ENCODE measurements at places on chromosomes 3 and 15.

GRCh38 chr3:61268644-61269043 is 17.4 kb upstream of the FHIT start:
- no peak for DNase-seq

DNA sequence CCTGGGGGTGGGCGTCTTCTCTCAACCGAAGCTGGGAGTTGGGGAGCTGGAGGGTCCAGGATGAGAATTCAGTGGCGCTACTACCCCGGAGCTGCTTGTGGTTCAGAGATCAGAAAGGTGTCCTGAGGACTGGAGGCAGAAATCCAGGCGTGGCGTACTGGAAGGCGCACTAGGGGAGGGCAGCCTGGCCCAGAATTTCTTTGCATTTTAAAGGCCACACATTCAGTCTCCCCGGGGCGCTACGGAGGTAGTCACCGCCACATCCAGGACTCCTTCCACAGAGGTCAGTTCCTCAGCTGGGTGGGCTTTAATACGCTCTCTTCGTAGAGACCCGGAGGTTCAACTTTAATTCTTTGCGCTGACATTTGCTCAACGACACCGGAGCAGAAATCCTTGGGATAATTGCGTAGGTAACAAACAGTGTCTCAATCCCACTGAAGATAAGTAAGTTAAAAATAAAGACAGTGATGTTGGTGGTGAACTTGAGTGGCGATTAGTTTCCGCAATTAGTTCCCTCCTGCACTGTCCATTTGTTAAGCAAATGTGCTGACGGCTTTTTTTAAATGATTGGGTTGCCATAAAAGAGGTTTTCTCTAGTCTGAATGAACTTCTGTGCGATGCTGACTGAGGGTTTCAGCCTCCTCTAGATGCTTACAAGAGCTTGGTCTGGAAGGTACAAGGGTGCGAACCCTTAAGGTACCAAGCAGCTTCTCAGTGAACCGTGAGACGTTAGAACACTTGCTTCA is 535 bp downstream of the MCTP2 start:
- no peak for DNase-seq

DNA sequence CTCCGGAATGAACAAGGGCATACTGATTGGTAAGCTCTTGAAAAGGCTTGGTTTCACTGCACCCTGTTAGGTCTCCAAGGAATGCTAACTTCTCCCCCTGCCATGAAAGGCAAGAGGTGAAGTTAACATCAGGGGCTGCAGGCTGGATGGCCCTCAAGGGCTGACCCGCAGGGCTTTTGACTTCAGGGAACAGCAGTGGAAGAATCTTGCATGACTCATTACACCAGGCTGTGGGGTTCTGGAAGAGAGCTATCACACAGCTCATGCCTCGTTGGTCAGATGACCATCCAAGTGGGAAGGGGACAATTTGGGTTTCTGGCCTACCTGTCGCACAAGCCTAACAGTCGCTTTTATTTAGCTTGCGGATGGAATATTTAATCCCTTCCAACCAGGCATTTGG is 23.6 kb upstream of the ATG7 start:
- DNase-seq = no peak

- DNase-seq = no peak
Measured at GRCh38 chr3:69983546-69984265, 15.8 kb upstream of the SAMMSON start.

DNA sequence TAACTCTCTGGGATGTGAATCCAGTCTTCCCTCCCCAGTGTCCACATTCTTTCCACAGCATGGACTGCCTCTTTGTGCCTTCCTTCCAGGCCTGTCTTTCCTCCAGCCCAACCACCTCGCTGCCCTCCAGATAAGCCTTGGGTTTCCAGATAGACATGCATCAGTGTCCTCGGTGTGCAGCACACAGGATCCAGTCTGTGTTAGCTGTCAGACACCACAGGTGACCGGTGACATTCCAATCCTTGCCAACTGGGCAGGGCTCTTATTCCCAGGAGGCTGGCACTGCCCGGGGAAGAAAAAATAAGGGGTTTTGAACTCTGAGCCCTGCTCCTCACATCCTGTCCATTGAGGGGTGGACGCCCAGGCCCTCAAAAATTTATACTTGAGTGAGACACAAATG is 6.0 kb upstream of the SLC6A1 start:
- DNase-seq = no peak

- DNase-seq = no peak
Measured at GRCh38 chr3:30858894-30859389, 35.5 kb downstream of the GADL1 start.

DNA sequence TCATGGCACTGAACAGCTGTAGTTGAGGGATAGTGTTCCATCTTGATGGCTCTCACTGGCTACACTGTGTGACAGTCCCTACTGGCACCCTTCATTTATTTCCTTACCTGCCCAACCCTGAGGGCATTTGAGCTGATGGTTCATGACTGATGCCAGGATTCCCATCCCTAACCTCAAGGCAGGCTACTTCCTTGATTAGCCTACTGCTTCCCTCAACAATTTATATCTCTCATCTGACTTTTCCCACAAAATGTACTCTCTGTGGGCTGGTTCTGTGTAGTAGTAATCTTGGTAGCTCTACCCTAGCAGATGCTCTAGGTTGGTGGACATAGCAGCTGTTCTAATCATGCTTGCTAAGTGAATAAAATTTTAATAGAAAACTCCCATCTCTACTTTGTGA is 106.0 kb downstream of the THRB start:
- no peak for DNase-seq

DNA sequence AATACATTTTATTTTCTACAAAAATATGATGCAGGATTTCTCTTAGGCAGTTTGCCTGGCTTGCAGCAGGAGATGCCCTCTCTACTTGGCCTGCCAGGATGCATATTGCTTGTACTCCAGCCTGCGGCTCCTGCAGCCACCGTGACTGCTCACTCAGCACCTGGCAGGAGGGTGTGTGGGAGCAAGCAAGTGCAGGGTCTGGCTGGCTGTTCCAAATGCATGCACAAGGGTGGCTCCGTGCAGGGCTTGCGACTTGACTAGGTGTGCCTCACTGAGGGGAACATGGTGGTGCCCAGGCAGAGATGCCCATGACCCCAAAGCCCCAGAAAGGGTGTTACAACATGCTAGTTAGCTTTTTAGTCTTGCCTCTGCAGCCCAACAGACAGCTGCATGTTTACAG is 1240.2 kb upstream of the ALCAM start:
- DNase-seq = no peak

GRCh38 chr3:33547101-33547500 is 106.9 kb upstream of the UBP1 start:
- DNase-seq = no peak

DNA sequence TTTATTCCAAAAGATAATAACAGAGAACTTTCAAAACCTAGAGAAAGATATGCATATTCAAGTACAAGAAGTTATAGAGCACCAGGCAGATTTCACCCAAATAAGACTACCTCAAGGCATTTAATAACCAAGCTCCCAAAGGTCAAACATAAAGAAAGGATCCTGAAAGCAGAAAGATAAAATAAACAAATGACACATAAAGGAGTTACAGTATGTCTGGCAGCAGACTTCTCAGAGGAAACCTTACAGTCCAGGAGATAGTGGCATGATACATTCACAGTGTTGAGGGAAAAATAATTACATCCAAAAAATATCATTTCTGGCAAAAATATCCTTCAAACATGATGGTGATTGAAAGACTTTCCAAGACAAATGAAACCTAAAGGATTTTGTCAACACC is 185.8 kb upstream of the POU1F1 start:
- DNase-seq = no peak

DNA sequence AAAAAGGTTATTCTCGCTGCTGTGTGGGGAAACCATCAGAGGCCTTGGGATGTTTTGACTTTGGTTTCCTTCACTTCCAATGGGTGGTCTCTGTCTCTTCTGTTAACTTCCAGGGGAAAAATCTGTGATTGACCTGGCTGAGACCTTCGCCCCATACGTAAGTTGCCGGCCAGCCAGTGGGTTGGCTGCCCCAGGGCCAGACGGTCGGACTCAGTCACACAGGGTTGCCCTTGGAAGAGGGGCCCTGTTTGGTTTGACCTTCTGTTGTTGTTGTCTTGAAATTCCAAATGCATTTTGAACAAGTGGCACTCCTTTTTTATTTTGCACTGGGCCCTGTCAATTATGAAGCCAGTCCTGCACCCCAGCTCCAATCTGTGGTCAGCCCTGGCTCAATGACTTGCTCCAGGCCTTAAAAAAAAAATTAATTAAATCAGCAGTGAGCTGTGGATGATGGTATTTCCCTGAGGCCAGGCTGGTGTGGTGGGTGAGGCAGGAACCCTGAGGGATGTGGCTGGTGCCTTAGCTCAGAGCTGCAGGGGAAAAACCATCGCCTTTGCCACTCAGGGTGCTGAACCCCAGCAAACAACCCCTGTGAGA is 4.5 kb downstream of the FAM107A start:
- DNase-seq = no peak

DNA sequence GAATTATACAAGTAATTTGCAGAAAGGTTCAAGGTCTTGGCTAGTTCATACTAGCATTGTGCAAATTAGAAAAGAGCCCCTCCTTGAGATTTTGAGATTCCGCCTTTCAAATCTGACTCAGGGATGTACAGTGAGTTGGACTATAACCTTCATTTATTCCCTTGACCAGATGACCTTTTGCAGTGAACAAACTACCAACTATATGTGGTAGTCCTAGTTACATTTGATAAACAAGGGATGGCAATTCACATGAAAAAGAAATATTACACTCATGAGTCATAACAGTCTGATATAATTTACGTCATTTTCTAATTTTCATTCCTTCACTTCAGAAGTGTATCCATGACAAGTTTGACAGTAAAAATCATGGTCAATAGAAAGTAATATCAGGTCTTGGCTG is 860.4 kb downstream of the ROBO1 start:
- DNase-seq = no peak

GRCh38 chr3:195001961-195002861 is 268.7 kb downstream of the XXYLT1 start:
- DNase-seq = peak; percentile 48

DNA sequence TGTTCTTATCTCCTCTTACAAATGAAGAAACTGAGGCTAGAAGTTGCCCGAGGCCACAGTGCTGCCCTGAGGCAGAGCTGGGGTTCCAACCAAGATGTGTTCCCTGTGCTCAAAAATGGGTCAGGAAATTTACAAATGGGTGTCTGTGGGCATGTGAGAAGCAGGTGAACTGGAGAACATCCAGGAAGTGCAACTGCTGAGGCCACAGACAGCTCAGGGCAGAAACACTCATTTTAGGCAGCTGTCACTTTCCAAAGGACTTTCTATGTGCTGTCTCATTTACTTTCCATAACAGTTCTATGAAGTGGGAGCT is 47.2 kb upstream of the ATP2B2 start:
- no peak for DNase-seq

DNA sequence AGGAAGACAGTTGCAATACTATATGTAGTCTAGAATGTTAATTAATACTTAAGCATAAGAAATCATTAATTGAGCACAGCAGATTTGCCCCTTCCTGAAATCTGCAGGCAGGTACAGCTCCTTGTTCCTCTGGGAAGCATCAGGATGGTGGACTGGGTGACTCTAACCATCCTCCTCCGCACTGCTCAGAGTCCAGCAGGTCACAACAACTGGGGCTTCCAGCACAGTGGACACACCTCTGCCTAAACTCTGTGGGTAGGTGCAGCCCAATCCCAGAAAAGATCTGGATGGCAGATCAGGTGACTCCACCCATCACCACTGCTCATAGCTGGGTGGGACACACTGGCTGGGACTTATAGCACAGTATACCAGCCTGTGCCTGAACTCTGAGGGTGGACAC is 189.9 kb upstream of the TMCO5A start:
- DNase-seq = no peak

DNA sequence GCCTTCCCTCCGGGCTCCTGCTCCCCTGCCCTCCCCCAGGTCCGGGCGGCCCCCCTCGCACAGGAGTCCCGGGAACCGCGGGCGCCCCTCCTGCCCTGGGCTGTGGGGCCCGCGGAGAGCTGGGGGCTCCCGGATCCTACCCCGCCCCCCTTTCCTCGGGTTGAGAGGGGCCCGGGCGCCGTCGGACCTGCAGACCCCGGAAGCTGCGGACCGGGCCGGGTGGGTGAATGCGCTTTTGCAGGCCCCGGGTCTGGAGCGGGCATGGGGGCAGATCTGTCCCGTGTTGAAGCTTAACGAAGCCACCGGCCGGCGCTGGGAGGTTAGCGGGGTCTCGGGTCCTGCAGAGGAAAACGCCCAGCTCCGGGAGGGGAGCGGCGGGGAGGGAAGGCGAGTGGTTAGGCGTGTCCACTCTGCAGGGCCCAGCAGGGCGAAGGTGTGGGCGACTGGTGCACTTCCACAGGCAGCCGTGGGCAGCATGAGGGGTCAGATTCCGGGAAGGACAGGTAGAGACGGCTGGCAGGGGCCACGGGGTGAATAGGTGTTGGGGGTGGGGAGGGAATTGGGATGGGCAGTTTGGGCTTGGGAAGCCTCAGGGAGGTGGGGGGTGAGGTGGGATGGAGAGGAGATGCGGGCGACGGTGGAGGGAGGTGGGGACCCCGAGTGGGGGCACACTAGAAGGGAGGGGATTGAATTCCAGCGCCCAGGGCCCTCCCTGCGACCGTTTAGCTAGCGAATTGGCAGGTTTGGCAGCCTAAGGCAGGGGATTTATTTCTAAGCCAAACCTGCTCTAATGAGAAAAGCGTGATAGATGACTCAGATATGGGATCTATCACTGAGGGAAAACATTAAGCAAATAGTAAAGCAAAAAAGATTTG is 635 bp downstream of the CD276 start:
- no peak for DNase-seq

- no peak for DNase-seq
Measured at GRCh38 chr15:79970624-79971434, at the start of gene BCL2A1. Gene BCL2A1 (minus strand): TSS chr15:79971196. CDS start chr15:79971119, 77 bp downstream.

- DNase-seq = no peak
Measured at GRCh38 chr3:120742849-120743365, 363 bp downstream of the GTF2E1 start.

DNA sequence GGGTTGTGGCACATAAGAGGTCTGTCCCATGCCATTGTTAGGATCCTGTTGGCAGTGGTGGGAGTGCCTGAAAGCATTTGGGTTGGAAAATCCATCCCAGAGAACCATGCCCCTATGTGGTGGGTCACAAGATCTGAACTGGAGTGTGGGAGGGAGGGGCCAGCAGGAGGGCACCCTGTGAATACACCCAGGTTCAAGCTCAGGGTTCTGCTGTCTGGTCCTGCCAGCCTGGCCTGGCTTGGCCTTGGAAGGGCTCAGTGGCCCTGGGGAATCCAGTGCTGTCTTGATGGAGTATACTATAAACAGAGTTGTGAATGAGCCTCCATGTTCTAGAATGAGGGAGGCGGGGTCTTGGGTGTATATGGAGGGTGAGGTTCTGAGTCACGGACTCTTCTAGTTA is 11.8 kb downstream of the ANKDD1A start:
- no peak for DNase-seq

DNA sequence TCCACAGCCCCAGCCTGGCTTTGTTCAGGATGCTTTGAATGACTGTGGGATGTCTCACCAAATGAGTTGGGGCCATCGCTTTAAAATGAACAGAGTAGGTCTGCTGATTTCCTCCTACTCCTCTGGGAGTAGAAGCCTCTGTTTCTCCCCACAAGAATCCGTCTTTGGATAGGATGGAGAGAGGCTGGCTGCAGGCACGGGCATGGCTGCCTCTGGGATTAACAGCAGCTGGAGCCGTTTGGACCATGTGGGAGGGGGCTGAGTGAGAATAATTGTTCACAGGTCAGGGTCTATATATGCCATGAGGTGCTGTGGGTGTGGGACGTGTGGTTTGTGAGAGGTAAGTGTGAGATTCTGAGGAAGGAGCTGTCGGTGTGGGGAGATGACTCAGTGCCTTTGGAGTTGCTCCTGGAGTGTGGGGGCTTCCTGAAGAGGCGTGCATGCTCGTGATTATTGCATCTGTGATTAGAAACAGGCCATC is 48.0 kb upstream of the APEH start:
- DNase-seq = no peak

GRCh38 chr3:115040673-115041286 is 106.3 kb downstream of the ZBTB20 start:
- DNase-seq = no peak

All from left renal pelvis (tissue), 4 donors.